Neural crest cell (in vitro differentiated cells): ENCODE measurements at places on chromosomes 5 and 9.

DNA sequence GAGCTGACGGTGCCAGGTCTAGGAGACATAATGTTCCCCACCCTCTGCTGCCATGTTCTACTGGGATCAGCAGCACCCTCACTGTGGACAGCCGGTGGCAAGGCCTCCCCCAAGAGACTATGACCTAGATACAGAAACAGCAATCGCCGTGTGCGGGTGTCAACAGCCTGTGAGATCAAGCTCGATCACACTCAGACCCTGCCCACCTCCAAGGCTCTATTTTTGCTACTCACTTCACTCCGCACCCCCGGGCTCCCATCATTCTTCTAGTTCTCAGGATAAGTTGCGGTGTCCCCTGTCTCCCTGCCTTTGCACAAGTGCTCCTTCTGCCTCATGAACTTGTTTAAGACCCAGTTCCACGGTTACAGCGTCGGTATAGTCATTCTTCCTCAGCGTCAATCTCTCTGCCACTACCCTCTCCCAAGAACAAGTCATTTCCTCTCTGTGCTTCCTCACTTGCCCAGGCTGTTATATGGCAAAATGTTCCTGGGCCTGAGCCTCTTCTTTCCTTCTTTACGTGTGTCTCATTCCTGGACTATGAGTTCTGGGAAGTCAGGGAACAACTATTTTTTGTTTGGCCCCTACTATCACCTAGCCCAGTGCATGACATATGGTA is 5.4 kb upstream of the DOCK8 start:
- DNase-seq: no peak

DNA sequence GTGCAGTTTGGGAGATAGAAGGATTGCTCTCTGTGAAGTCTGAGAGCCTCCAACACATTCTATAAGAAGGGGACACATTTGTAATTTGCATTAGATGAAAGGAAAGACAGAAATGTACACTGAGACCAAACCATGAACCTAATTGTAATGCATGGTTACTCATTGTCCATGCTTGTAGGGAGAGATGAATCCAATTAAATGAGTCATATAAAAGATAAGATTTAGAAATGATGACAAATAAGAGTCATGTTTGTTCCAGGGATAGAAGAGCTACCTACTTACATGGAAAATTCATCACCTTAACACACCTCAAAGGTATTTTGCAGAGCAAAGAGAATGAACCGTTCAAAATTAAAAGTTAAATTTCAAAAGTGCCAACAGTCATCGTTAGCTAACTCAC is 85.1 kb downstream of the FBXL7 start:
- DNase-seq: no peak

DNA sequence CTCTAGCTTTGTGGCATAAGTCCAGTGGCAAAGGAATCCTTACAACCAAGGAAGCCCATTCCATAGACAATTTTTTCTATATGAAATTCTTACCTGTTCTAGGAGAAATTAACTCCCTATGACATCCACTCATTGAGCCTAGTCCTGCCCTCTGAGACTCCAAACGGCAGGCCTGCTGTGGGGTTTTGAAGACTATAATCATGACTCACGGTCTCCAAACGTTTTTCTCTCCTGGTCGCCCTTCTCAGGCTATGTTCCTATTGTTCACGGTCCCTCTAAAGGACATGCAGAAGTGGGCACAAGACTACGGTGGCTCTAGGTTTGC is 611 bp downstream of the EXOSC3 start:
- no peak for DNase-seq

GRCh38 chr5:175557778-175558177 is 79.4 kb downstream of the SFXN1 start:
- no peak for DNase-seq

GRCh38 chr9:106643211-106643930 is 219.6 kb upstream of the ZNF462 start:
- no peak for DNase-seq

- DNase-seq: no peak
These were observed 280.9 kb downstream of the TENT4A start for GRCh38 chr5:6994097-6994496.

DNA sequence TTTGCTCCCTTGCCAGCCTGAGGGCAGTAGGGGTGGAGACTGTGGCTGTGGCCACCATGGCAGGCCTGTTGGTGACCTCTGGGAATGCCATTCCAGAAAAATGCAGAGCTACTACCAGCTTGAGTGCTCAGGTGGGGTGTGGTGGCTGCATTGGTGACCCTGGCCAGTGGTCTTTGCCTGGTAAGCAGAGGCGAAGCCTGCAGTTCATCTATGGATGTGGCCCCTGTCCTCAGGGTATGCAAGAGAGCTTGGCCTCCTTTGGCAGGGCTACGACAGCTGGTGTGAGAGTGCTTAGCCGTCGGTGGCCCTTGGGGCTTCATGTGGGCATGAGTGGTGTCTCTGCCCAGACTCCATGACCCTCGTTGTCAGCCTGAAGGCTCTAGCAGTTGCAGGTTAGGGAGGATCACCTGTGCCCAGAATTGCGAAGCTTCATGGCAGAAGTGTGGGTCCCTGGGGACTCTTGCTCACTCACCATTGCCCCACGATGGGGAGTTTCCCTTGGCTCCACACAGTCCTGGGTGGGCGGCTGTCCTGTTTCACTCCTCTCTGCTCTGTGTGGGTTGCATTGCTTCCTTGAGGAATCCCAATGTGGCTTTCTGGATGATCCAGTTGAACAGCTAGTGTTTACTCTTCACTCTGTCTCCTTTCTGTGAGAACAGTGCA is 117.9 kb upstream of the CDH12 start:
- no peak for DNase-seq
